Brain pericyte (primary cell): ENCODE measurements at places on chromosomes 7 and 10.

- DNase-seq: no peak
Observed at GRCh38 chr7:102273749-102274712, 12.6 kb upstream of the SH2B2 start.

DNA sequence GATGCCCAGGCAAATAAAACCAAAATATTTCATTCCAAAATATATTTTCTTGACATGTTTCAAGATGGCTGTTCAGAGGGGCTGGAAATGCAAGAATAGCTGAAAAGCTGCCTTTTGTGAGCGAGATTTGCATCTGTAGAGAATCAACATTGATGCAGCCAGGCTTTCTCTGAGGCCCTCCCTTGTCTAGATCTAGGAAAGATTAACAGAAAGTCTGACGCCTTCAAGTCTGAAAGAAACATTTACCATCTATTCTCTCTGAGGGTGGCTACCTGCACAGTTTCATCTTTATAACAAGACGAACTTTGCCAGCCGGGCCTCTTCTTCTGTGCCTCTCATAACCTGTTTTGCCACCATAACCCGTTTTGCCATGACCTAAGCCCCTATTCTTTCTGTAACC lies 170.2 kb downstream of the AKR1D1 start:
- no peak for DNase-seq

- no peak for DNase-seq
Observed at GRCh38 chr10:86953747-86954680, 3.4 kb downstream of the MMRN2 start.

DNA sequence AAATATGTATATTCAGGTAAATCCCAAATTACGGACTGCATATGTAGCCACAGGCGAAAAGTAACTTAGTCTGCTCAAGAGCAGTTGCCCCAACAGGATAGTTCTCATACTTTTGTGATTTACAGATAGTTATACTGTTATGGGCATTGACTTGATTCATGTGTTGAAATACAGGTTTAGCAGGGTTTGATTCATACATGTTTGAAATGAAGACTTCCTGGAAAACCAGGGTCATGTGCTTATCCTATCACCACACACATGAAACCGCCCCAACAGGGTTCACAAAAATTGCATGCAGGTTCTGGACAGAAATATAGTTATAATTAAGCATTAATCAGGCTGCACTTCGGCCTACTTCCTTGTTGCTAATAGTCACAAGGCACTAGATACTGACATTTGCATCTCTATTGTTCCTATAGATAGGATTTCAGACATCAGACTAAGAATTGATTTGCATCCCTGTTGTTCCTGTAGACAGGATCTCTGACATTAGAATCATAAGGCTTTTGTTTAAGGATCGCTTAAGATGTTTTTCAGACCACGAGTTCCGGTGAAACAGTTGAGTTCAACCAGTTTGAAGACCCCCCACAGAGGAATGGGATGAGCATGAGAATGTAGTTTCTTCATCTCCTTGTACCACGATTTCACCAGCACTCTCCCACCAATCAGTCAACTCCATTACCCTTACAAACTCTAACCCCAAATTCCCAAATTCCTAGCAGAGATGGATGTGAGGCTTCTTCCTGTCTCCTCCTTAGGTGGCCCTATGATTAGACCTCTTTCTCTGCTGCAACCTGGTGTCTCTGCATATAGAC lies 2.0 kb upstream of the ZNF398 start:
- no peak for DNase-seq

GRCh38 chr7:99666013-99666395 lies 13.8 kb downstream of the CYP3A5 start:
- DNase-seq: no peak

DNA sequence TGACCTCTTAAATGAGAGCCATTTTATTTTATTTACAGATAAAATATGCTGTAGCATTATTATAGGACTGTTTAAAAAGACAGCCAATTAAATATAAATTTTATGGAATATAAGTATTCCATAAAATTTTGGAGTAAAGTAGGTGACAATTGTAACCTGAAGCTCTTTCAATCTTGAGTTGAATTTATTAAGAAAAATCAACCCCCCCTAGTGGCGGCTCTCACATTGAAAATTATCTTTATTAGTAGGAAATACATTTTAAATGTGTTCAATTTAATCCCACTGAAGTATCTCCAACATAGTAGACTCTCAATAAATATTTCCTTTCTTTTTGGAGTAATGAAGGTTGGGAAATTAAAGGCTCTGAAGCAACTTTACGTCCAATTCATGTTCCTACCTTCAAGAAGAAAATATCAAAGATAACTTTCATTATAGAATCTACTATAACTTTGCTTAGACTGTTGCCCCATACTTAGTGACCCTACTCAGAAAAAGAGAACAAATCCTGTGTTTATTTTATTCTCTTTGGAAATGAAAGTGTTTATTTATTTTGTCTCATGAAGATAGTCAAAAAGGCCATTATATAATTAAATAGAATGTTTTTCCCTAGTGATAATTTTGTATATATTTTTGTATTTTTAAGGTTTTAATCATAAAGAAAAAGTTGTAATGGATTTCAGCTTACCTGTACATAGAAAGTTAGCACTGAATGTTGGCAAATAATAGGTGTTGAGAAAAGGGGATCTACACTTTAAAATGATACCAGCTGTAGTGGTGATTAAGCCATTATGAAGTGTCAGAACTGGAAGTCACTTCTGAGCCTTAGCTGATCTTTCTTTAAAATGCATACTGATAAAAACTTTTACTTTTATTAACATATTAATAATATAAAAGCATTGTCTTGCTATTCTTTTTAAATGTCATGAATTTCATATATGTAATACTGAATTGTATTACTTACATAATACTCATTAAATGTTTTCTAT lies 3.3 kb downstream of the AHR start:
- no peak for DNase-seq

DNA sequence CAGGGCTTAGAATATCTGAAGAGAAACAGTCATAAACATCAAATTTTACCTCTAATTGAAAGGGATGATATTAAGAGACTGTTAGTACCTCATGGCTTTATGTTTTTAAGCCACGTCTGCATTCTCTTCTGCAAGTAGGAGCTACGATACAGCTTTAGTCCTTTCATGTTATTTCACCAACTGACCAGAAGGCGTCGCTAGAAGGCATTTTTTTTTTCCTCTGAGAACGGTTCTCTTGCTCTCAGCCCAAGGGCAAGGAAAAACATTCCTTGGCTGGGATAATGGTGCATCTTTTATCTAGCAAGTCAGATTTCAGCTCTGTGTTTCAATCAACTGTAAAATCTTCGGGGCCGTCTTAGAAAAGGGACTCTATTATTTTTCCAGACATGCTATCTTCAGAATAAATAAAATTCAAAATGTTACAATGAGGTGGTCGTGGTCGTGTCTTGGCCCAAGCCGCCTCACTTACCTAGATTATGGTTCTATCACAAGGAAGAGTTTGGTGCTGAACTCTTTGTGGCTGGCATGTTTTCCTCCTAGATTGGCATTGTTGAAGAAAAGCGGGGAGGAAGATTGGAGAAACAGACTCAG lies 41.6 kb upstream of the LYZL2 start:
- no peak for DNase-seq

DNA sequence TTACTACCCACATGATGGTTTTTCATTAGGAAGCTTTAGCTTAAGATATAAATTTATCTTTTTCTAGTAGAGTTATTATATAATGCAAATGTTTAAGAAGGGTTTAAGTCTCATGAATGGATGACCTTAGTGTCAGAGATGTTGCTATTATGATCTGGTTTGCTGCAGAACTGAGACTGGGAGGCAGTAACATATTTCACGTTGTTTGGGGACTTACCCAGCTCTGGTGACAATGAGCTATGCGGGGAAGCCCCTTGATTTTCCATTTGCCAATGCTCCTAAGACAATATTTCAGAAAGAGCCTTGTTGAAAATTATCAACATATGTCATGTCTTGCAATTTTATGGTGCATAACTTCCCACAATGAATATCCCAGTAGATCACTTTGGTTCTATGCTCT lies 754.6 kb downstream of the REEP3 start:
- DNase-seq: no peak
